ENCODE measurements at places on chromosomes 12 and 14.

- DNase-seq: no peak
Measured at GRCh38 chr14:99522457-99522891, 41.3 kb downstream of the CCNK start.

- DNase-seq: no peak
Measured at GRCh38 chr14:68874746-68875155, 81.9 kb upstream of the ZFP36L1 start.

GRCh38 chr12:33480366-33480765, 40.7 kb upstream of the SYT10 start:
- DNase-seq: no peak

GRCh38 chr12:124792961-124793441, 70.7 kb downstream of the SCARB1 start:
- DNase-seq: no peak

- DNase-seq: no peak
Measured at GRCh38 chr14:78486081-78486480, 315.9 kb downstream of the NRXN3 start.

GRCh38 chr12:20577054-20577453, 118.1 kb upstream of the SLCO1C1 start:
- DNase-seq: no peak

DNA sequence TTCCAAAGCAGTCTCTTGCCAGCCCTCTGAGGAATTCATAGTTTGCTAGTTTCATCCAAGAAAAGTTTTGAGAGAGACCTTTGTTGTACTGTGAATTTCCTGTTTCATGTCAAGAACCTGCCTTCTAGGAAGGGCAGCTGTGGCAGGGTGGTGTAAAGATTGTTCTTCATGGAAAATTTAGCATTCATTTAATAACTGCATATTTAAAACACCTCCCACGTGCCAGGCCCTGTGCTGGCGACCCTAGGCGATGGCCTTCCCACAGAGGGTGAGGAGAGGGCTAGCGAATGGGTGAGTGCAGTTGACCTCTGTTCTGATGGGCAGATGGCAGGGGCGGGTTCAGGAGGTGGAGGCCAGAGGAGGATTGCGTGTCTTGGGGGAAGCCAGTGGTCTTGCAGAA, 43.2 kb downstream of the MLXIP start:
- no peak for DNase-seq

GRCh38 chr12:130849561-130850417, 10.7 kb upstream of the STX2 start:
- DNase-seq: no peak

DNA sequence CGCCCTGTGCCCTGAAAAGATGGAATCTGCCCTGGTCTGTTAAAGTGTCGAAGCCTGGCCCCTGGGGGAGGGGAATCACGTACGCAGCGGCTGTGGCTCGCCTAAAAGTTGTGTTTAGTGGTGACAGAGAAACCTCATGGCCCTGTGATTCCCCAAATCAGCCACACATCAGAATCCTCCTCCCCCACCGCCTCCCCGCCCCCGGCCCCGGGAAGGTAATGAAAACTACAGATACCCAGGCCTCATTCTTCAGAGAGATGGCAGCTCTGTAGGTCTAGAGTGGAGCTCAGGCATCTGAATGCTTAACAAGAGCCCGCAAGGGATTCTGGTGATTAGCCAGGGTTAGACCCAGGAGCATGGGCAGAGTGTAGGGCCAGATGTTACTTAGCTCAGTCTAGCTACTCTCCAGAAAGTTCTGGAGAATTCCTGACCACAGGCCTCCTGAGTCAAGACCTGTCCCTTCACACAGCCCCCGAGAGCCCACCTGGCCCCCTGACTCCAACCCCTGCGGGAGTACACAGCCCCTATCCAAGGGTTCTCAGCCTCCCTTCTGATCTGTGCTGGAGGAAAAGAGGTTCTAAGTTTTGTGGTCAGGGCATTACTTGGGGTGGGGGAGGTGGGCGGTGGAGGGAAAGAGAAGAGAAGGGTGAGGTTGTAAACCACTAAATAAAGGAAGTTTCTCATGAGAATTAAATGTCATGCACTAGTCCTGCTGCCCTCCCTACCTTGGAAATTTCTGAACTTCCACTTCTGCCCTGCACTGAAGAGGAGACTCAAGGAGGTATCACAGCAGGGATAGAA, 114.8 kb downstream of the PLXNC1 start:
- DNase-seq: no peak

GRCh38 chr12:105321125-105321524, 9.4 kb upstream of the C12orf75 start:
- no peak for DNase-seq

GRCh38 chr14:106044949-106045596, 518.7 kb downstream of the TMEM121 start:
- peak; percentile 19 for DNase-seq

- DNase-seq: no peak
Measured at GRCh38 chr12:109458086-109458485, 19.0 kb downstream of the KCTD10 start.

DNA sequence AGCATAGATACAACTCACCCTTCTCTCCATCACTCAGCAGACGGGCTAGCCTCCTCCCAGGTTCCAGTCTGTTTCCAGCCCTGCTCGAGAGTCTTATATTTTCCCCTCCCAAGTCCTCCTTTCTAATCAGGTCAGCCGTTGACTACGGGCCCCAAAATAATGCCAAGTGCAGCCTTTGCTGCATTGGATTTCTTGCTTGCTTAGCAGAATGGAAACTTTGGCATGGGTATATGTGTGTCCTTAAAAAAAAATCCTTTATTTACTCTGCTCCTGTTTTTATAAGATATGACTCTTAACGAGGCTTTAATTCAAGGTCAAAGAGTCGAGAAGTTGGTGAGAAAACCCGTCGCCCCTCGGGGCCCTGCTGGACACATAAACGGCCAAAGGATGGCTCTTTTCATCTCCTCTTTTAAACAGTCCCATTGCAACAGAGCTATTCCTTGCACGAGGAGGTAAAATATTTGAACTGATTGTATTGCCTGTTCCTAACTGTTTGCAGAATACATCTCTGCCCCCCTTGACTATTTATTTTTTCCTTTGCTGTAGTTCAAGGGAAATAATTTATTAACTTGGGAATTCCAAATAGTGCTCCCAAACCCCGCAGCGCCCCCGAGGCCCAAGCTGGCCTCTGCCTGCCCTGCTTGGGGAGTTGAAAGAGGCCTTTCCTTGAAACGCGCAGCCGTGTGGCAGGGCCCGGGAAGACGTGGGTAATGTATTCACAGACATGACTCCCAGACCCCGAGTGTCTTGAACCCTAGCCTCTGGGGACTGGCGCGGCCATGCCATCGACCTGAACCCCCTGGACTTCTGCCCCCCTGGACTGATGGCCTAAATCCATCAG, 156.5 kb upstream of the MYL2 start:
- no peak for DNase-seq

DNA sequence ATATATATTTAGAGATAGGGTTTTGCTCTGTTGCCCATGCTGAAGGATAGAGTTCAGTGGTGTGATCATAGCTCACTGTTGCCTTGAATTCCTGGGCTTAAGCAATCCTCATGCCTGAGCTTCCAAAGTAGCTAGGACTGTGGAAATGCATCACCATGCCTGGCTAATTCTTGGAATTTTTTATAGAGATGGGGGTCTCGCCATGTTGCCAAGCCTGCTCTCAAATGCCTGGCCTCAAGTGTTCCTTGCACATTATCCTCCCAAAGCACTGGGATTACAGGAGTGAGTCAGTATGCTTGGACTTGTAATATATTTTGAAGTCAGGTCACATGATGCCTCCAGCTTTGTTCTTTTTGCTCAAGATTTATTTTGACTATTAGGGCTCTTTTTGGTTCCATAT, 178.0 kb downstream of the RPAP3 start:
- DNase-seq: no peak

GRCh38 chr12:132543298-132544079, 53.5 kb downstream of the FBRSL1 start:
- no peak for DNase-seq

DNA sequence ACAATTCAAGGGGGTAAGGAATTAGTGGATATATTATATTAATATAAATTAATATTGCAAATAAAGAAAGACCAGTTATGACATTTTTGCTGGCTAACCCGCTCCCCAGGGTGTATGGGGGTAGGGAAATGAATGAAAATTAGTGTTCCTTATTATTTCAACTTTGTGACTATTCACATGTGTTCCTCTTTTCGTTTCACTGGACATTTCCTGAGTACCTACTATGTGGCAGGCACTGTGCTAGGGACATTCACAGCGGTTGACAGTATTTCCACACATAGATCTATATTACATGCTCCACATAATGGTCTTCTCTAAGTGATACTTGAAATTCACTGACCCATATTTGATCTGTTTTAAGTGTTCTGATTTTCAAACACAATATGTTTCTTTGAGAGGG, 129.8 kb upstream of the USP15 start:
- DNase-seq: no peak

- no peak for DNase-seq
Measured at GRCh38 chr12:107091989-107092641, 1.2 kb downstream of the CRY1 start.

DNA sequence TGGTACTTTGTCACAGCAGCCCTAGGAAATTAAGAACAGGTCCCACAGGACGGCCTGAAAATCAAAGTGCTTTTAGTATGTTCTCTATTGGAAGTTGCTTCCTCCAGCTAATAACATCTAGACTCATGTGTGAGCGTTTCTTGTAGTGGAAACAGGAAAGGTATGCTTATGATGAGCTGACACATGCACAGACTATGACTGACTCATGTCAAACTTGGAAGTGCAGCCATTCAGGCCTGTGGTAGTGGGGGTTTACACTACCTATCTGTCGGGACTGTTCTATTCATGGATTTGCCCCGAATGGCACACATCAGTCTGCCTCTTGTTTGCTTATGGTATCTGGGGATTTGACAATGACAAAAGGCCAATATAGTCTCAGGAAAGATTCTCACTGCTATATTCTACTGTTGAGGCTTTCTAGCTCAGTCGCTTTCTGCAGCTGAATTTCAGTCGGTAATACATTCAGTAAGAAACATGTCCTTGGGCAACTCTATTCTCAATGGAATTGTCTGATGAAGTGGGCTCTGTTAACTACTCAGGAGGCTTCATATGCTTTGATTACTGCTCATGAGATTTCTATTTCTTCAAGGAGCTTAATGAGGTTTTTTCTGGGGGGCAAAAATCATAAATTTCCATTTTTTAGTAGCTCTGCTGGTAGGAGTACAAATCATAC, 270.3 kb upstream of the DAAM1 start:
- DNase-seq: no peak

- DNase-seq: no peak
Measured at GRCh38 chr12:60101715-60102114, 505.9 kb downstream of the SLC16A7 start.

- no peak for DNase-seq
Measured at GRCh38 chr12:52907092-52907810, 2.4 kb upstream of the KRT8 start.

- DNase-seq: no peak
Measured at GRCh38 chr14:61174987-61175386, 106.2 kb downstream of the TMEM30B start.

DNA sequence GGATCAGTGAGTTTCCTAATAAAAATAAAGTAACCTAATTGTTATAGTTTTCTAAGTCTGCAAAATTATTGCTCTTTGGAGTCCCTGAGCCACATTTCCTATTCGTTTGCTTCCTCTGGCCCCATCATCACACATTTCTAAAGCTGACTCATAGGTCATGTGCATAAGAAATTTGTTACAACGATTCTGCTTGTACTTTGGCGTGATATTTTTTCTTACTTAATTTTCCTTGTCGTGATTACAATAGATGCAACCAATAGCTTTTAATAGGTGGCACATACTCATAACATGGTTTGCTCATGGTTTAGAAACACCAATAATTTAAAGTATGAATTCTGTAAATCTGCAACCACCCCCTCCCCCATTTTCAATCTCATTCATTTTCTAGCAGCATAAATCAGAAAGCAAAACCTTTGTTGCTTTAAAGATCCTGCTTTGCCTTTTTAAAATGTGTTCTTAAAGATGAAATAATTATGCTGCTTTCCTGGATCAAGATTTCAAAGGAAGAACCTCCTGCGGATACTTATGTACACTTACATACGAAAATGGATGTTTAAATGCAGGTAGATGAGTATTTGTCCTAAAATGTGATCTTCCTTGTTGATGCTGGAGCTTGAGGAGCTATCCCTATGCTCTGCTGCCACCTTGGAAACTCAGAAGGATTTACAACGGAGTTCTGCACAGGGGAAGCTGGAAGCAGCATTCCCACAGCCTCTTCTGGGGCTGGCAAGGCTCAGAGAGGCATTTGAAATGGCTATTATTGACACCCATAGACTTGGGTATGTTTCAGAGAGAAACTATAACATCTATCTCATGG, 1.7 kb upstream of the FLRT2 start:
- no peak for DNase-seq

GRCh38 chr12:131314524-131315090, 360.9 kb downstream of the ADGRD1 start:
- no peak for DNase-seq

GRCh38 chr12:49567302-49567610, 686 bp downstream of the MCRS1 start:
- DNase-seq: no peak

DNA sequence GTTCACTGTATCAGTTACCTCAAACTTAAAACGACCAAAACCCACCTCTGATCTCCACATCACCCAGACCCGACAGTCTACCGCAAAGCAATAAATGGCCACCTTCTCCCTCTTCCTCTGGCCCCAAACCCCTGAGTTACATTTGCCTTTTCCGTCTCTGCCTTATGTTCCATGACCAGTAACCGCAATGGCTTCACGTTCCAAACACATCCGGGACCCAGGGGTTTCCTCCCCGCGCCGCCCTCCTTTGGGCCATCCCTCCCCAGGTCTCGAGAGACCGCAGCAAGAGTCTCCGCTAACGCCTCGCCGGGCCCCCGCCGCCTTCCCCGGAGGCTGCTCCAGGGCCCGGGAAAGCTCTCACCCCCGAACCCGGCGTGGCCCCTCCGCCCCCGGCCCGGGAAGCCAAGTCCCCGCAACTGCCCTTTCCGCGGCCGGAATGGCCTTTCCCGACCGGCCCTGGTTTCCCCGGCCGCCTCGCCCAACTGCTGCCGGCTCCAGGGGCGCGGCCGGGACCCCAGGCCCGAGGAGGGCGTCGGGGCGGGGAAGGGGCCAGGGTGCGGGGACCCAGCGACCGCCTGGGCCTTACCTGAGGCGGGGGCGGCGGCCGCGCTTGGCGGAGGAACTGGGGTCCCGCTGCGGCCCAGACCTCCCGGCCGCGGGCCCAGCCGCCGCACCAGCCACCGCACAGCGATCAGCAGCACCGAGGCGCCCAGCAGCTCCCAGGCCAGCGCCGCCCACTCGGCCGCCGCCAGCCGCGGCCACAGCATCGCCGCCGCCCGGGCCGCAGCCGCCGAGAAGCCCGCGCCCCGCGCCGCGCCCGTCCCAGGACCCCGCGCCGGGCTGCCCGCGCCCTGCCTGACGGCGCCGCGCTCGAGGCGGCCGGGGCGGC, at the start of gene ANKLE2:
Gene ANKLE2 (minus strand): TSS at position 801 of the 889 bp plus-strand sequence. CDS start 34 bp downstream, at position 767.
- peak; percentile 64 for DNase-seq

- DNase-seq: no peak
Measured at GRCh38 chr12:111084158-111084557, 163.8 kb upstream of the MYL2 start.

GRCh38 chr12:96150442-96150841, 43.7 kb upstream of the ELK3 start:
- DNase-seq: no peak

DNA sequence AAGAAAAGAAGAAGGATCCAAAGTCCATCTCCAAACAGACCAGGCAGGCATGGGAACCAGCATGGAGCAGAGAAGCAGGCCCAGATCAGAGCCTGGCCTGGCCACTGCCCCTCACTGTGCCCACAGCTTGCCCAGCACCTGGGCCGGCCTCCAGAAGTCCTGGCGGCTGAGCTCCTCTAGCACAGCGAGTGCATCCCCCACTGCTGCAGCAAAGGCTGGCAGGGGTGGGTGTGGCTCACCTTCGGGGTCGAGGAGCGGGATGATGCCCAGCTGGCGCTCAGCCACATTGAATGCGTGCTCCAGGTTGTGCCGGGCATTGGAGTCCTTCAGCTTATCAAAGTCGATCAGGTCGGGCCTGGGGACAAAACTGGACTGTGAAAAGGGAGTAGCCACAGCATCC, 78.7 kb downstream of the SPTB start:
- DNase-seq: no peak
